ENCODE measurements at places on chromosomes 11 and 22.

GRCh38 chr11:73189723-73190556 is 28.1 kb upstream of the P2RY2 start:
- no peak for DNase-seq

DNA sequence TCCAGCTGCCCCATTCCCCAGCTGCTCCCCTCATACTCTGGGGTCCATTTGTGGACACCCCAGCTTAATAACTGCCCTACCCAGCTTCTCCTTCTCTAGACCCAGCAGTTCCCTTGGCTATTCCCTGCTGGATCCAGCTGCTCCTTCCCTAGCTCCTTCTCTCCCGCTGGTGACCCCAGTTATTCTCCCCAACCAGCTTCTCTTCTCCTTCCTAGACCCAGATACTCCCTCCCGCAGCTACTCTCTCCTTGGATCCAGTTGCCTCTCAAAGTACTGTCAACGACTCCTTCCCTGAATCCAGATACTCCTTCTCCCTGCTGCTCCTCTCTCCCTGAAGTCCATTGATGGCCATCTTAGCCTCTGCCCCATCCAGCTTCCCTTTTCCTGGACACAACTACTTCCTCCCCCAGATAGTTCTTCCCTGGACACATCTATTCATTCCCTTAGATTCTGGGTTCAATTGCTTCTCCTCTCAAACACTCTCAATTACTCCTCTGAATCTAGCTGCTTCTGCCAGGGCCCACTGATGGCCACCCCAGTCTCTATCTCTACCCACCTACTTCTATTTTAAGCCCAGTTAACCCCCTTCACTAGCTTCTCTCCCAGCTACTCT is 11.6 kb downstream of the SELENOM start:
- no peak for DNase-seq

- no peak for DNase-seq
Measured at GRCh38 chr11:119712459-119713358, 16.3 kb downstream of the NECTIN1 start.

- no peak for DNase-seq
Measured at GRCh38 chr11:94017446-94017845, 3.7 kb upstream of the HEPHL1 start.

DNA sequence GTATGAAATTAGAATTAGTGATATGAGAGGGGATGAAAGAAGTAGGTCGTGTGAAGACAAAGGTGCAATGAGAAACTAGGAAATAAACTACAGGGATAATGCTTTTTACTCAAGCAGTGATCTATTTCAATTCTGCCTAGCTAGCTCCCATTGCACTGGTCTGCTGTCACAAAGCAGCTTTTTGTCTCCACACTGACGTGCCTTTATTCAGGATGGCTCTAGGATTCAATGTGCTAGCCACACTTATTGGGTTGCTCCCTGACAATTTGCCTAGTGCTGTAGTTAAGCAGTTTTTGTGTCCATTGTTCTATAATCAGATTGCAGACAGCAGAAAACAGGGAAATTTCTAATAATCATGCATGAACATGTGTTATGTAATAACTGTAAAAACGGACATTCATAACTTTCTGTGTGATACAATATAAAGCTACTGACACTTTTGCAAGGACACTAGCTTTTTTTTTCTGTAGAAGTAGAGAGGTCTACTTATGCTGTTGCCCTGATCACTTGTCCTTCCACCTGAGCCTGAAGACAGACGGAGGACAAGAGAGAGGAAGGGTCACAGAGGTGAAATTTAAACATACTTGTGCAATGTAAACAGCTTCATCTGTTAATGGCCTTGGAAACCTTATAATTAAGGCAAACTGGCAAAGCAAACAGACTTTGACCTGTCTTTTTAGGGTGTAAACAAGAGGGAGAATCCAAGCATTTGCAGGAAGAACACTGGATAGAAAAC is 269.6 kb downstream of the LRRC4C start:
- no peak for DNase-seq

DNA sequence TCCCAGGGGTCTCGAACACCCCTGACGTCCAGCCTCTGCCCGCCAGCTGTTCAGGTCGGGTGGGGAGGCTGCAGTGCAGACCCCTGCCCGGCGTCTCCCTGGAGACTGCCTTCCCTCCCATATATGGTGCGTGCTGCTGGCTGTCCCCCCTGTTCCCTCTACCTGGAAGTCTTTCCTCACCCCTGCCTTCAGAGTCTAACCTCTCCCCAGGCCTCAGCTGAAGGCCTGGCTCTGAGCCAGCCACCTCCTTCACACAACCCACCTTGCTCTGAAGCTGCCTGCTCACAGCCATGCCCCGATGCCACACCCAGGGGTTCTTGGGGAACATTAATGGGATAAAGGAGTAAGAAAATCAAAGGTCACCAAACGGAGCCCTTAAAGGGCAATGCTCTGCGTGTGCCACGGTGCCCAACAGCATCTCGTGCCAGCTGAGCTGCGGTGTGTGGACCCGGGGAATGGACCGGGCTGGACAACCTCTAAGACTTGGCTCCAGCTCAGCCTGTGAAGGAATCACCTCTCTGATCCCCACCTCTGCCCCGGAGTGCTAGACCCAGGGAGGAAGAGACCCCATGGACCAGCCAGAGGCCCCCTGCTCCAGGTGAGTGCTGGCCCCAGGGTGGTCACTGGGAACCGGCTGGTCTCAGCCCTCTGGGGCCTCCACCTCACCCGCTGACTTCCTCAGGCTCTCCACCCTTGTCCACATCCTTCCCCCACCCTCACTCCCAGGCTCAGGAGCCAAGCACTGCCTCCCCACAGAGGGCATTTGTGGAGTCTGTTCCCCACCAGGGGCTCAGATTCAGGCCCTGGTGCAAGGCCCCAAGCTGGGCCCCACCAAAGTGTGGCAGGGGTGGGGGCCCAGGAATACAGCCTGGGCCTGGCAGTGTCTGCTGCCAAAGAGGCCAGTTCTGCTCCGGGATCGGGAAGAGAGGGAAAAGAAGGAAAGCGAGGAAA is at the start of gene NLRP6:
NLRP6 (plus strand) TSS at position 407 of the 951 bp plus-strand sequence; CDS start at position 570, 163 bp downstream.
- DNase-seq: peak; percentile 39

- DNase-seq: no peak
Measured at GRCh38 chr11:16804104-16804947, 65.9 kb downstream of the C11orf58 start.

DNA sequence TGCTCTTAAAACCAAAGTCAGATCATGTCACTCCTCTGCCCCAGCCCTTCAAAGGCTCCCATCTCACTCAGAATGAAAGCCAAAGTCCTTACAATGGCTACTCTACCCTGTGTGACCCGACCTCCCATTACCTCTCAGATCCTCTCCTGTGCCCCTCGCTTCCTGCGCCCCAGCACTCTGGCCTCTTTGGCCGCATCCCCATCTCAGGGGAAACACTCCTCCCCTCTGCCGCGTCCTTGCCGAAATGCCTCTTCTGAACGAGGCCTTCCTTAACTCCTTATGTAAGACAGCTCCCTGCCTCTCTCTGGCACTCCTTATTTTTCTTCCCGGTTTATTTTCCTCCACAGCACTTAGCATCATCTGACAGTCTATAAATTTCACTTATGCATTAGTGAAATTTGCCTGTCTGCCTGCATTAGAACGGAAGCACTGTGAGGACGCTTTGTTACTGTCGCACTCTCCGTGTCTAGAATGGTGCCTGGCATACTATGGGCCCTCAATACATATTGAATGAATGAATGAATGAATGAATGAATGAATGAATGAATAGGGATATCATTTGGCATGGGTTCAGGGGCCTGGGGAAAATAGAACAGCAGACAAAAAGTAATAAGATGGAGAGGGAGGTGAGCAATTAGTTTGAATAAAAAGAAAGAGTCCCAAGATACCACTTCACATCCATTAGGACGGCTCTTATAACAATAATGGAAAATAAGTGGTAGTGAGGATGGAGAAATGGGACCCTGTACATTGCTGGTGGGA is 137.8 kb downstream of the CEP164 start:
- no peak for DNase-seq

DNA sequence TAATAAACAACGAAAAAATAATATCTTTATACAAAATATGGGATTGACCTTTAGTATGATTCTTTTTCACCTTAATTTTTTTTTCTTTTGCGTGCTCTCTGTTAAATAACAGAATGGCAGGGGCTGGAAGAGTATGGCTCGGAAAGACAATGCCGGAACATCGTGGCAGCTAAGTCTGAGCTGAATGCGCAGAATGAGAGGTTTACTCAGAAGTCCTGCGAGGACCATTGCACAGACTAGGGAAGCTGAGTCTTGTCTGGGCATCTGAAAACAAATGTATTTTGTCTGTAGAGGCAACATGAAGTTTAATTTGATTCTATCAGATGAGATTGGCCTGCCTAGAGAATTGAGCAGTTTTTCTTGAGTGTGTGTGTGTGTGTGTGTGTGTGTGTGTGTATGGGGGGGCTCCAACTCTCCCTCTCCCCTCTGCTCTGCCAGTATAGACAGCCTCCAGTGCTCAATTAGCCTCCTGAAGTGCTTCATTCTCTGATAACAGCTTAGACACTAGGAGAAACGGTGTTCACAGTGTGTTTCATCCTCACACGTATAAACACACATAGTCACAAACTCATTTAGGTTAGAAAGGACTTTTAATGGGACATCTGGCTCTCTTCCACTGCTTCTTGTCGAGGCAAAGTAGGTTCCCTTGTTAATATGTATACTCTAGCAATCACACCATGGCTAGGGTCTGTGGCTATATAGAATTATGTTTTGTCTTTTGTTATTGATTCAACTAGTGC is 244.3 kb upstream of the SORL1-AS1 start:
- DNase-seq: no peak

- DNase-seq: no peak
Measured at GRCh38 chr11:40381481-40381880, 1078.0 kb downstream of the LRRC4C start.

DNA sequence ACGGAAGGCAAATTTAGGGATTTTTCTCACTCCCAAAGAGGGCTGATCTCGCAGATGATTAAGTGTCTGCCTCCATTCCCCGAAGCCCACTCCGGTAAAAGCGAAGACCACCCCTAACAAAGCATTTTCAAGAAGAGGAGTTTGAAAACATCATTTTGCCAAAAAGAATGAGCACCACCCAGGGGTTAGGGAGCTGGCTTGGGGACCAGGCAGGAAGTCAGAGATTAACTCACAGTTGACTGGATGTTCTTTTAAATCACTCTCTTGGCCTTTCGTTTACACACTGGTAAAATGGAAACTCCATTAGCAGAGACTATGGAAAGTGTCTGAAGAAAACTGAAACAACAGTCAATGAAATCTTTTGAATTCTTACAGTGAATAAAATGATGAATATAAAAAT is 7.9 kb upstream of the TRIM44 start:
- no peak for DNase-seq

- DNase-seq: no peak
Measured at GRCh38 chr11:104134745-104135144, 29.2 kb downstream of the PDGFD start.

DNA sequence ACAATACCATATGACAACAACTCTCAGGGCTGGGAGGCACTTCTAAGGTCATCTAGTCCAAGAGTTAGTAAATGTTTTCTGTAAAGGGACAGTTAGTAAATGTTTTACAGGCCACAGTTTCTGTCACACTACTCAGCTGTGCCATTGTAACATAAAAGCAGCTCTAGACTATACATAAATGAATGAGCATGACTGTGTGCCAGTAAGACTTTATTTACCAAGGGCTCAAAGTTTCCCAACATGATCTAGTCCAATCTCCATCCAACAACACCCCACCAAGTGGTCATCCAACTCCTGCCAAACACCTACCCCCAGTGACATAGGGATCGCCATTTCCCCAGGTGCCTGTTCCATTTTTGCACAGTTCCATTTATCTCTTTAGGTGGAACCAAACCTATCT is 12.1 kb downstream of the SERGEF start:
- no peak for DNase-seq

GRCh38 chr11:65867284-65868071 is 5.1 kb downstream of the EFEMP2 start:
- peak; percentile 67 for DNase-seq

DNA sequence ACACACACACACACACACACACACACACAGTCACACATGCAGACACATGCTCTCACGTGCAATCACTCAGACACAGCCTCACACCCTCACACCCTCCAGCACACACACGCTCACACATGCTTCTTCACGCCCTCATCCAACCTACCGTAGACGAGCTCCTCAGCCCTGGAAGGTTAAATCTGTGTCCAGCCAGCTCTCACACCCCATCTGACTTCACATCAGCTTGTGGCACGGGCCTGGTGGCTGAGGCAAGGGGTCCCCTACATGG is 1.3 kb upstream of the SCUBE1 start:
- no peak for DNase-seq

DNA sequence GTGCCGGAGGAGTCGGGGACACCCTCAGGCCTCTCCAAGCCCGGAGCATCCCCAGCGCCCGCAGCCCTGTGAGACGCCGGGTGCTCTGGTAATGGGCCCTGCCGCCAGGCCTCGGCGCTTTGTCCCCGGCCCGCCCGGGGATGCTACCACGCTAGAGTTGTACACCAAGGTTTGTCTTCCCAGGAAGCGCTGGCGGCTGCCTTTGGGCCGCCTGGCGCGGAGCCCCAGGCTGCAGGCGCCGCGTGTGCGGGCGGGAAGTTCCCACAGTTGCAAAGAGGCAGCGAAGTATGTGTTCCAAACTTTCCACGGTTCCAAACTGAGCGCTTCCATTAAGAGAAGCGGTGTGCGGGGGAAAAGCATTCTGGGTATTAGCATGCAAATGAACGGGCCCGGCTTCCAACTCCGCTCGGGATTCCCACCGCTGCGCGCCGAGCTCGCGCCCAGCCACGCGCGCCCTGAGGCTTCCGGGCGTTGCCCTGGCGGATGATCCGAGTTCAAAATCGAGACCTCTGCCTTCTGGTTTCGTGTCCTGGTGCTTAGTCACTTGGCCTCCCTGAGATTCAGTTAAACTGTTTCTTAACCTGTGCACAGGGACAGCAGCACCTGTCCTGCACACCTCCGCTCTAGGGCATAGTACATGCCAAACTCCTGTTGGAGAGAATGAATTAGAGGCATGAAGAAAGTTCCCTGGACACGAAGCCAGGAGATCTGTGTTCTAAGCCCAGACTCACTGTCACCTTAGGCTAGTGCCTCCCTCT is 1.3 kb upstream of the PATZ1 start:
- peak; percentile 79 for DNase-seq

DNA sequence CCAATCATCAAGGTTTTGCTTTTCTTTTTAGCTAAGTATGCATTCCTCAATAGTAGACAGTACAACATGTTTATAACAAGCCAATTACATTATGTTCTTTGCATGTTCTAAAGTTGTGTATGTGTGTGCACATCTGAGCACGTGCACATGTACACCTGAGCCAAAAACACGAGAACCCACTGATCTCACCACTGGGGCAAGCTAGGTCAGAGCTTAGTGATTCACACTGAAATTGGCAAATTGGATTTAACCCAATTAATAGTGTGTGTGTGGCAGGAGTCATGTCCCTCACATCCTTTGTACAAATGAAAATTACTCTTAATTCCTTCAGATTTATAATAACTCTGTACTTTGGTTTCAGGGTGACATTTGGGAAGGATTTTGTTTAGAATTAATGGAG is 145.7 kb upstream of the TEAD1 start:
- no peak for DNase-seq

- DNase-seq: peak; percentile 49
Measured at GRCh38 chr22:19889951-19890350, 35.3 kb upstream of the GNB1L start.

GRCh38 chr11:13955971-13956421 is 6.5 kb upstream of the SPON1 start:
- DNase-seq: peak; percentile 67

Data from stimulated activated CD8-positive, alpha-beta memory T cell treated with anti-CD3 and anti-CD28 coated beads, Interleukin-4, amount 100 ng/mL, for 48 hours (primary cell).